ENCODE measurements at places on chromosomes 16 and 17.

- no peak for DNase-seq
Measured at GRCh38 chr16:86573646-86574508, 4.5 kb upstream of the FOXL1 start.

DNA sequence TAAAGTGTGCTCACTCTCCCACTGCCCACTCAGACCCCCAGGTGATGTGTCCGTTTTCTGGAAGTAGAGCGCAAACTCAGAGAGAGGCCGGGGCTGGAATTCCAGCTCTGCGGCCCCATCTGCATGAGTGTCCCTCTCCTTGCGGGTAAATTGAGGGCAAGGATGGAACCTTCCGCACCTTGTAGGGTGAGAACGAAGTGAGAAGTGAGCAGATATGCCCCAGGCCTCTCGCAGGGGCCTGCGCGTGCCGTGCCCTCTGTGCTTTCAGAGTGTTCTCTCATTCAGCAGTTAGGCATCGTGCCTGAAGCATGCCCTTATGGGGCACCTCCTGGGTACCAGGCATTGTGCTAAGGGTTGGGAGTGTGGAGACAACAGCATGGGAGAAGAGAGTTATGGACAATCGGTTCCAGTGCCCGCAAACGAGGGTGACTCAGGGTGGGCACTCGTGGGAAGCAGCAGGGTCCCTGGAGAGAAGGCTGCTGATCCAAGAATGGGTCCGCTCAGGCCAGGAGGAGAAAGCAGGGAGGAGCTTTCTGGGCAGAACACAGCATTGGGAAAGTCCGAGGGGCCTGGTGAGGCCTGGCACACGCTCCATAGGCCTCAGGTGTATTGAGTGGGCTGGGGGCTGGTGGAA is 23.8 kb downstream of the CMIP start:
- no peak for DNase-seq

DNA sequence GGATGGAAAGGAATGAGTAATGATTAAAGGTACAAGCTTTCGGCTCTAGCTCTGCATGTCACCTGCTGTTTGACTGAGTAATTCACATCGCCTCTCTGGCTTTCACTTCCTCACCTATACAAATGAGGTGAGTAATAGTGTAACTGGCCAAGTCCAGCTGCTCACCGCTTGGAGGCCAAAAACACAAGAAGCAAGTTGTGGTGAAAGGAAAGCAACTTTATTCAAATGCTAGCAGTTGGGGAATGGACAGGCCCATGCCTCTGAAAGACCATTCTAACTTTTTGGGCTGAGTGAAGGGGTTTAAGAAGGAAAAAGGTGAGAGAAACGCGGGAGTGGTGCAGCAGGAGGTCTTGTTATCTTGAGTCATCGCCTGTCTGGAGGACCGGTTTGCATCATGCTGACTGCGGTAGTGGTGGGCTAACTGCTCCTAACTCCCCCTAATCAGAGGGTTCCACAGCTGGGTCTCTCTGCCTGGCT is 45.7 kb upstream of the CSNK2A2 start:
- no peak for DNase-seq

DNA sequence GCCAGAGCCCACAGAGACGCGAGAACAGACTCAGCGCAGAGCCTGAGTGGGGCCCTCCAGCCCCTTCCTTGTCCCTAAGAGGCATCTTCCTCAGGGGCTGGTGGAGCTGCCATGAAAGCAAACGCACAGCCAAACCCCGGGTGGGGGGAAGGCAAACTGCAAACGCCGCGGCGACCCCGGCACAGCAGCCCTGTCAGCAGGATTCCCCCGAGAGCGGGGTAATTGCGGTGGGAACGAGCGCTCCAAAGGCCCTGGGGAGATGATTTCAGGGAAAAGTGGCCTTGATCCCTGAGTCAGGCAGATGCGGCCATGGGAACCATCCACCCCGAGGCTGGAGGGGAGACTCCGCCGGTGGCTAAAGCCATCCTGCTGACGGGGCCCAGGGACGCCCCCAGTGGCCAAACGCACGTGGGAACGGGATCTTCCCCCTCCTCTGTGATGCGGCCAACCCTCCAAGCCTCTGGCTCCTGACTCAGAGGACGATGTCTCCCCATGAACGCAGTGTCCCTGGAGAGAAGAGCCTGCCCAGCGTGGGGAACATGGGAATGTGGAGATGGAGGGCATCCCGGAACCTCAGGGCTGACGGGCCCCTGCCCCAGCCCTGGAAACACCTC is 25.1 kb downstream of the SLC7A5 start:
- DNase-seq, result no peak

DNA sequence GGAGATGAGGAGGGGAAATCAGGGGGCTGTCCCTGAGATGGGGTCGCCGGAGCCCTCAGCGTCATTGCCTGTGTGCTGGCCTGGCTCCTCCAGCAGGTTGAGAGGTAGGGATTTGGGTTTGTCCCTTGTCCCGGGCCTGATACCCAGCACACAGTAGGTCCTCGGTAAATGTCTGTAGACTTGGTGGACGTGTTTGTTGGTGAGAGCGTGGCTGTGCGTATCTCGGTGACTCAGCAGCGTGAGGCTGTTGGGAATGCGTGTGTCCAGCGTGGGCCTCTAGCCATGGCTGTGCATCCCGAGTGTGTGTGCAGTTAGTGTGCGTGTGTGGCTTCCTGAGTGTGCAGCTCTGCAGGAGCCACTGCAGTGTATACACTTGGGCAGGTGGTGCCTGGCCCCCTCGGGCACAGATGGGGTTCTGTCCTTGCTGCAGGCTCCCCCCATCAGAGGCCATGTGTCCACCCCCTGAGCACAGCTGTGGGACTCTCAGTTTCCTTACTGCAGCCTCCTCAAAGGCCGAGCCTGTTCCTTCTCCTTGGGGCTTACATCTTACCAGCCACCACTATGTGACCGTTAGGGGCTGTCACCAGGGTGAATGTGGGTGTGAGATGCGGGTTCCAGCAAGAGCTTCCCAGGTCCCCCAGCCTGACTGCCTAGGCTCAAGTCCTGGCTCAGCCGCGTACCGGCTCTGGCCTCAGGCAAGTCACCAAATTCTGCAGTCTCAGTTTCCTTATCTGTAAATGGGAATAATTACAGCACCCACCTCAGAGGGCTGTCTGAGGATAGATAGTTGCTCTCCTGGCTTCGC is 5.7 kb downstream of the NECAB2 start:
- no peak for DNase-seq

DNA sequence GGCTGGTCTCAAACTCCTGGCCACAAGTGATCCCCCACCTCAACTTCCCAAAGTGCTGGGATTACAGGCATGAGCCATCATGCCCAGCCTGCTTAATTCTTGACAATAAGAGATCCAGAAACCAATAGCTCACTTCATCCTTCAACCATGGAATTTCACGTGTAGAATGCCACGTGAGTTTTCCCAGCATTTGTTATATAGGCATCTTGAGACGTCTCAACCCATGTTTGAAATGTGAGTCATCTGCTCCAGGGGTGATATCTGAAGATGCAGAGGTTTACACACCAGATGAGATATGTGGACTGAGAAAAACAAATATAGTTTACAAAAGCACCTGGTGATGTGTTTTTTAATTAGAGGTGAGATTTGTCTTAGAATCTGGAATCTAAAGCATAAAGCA is 7.1 kb downstream of the TEKT3 start:
- DNase-seq, result no peak

DNA sequence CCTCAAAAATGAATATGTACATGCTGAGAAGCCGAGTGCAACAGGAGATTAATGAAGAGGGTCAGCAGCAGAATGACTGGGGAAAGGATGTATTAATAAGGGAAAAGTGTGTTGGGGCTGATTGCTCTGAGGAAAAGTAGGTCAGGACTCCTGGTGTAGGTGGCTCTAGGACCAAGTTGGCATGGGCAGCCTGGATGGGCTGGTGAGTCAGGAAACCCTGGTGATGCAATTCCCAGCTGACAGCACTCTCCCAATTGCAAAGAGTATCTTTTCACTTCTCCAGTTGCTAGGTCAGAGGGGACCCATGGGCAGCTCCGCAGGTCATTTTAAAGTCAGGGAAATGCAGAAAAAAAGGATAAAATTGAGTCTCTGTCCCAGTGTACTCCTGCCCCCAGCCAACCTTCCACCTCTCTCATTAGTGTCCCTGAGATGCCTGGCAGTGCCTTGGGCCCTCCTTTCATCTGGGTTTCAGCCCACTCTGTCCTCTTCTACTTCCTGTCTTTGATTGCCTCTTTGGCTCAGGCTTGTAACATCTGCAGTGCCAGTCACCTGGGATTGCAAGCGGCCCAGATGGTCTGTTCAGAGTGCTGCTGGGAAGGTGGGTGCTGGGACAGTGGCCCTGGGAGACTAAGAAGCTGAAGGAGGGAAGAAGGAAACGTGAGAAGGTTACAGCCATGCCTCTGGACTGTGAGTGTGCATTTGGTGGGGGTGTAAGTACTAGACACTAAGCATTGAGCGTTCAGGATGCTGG is 2177.2 kb downstream of the TP53TG3F start:
- no peak for DNase-seq

- DNase-seq, result peak; percentile 88
Measured at GRCh38 chr17:27294689-27295630, 1.0 kb downstream of the WSB1 start.

DNA sequence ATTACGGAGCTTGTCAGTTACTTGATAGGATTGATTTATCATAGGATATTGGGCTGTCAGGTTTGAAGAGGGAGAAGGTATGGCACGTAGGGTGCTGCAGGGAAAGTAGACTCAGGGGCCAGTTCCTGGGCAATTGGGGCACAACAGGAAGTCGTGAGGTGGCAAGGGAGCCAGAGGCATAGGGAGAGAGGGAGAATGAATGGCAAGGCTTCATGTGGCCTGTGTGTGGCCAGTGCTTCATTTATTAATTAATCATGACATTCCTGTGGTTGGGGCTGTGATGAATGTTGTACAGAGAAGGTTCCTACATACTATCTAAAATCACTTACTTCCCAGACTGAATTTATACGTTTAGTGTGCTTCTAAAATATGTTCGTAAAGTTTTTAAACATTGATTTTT is 19.3 kb downstream of the MFSD11 start:
- no peak for DNase-seq

- DNase-seq, result no peak
Measured at GRCh38 chr17:29109477-29110371, 66.8 kb downstream of the PIPOX start.

GRCh38 chr17:57130708-57131461 is 45.8 kb downstream of the AKAP1 start:
- DNase-seq, result peak; percentile 85

GRCh38 chr16:58366247-58367031 is 25.8 kb upstream of the GINS3 start:
- DNase-seq, result peak; percentile 45

- DNase-seq, result no peak
Measured at GRCh38 chr17:75723171-75723930, 2.1 kb downstream of the ITGB4 start.

- DNase-seq, result no peak
Measured at GRCh38 chr17:28567604-28568003, 3.7 kb downstream of the PIGS start.

GRCh38 chr16:67668495-67669157 is 2.0 kb downstream of the C16orf86 start:
- no peak for DNase-seq

DNA sequence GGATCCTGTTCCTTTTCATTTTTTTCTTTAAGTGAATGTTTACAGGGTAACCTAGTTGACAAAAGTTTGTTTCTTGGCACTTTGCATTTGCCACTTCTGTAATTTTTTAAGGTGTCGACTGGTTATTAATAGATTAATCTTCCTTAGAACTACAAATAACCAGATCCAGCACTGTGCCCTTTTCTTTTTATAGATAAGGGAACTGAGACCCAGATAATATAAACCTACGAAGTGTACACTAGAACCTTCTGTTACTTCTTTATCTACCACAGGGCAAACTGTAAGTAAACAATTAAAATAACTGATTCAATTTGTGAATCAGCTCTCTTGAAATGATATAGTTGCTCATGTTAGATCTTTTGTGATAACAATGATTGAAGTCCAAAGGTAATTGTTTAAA is 55.4 kb downstream of the NLK start:
- DNase-seq, result no peak

GRCh38 chr17:7833795-7834541 is at the start of gene KDM6B:
KDM6B (plus strand) TSS chr17:7834217; CDS start chr17:7845555, 11,338 bp downstream.
- DNase-seq, result peak; percentile 35

DNA sequence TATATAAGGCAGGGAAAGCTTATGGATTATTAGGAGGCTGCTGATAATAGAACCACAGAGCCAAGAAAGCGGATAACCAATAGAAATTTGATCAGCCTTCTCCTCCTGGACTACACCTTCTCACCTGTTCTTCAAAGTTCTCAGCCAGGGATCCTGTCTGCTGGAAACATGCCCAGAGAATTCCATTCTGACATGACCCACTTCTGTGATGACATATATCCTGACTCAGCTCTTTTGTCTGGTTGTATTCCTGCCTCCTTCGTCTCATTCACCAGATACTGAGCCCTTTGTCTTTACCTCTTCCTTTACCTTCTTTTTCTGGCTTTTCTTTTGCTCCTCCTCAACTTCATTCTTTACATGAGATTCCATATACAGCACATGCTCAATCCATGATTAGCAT is 576.1 kb downstream of the CDH11 start:
- DNase-seq, result no peak

DNA sequence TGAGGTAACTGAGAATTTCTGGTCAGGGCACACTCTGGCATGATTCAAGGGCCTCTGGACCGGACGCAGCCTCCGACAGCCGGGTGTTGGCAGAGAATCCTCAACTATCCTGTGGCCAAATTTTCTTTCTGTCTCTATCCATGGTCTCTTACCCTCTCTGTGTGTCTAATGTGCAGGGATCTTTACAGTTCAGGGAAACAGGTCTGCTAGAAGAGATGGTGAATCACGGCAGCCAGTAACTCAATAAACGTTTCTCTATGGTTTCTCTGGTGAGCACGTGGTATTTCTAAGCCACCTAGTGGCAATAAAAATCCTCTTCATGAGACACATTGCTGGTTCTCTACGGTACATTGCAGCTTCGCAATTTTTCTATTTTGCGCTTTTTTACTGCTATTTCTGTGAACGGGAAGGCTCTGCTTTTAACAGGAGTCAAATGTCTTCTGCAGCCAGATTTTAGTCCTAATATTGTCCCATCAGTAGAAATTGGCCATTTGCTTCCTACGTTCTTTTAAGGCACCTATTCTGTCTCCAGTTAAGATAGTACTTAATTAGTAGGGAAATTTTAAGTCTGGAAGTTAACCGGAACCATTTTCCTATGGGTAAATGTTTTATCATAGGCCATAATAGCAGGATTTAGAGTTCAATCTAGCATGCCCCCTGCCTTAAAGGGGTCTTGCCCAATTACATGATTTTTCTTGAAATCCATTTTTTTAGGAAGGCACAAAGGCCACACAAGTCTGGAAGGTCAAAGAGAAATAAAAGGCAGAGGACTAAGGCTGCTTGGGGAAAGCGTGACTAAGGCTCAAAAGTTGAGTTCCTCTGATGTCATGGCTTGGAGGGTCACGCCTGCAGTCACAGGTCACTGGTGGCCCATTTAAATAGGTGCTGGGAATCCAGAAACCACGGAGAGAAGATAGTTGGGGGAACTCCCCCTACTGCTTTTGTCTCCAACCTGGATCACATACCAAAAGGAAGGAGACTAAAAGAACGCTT is 31.5 kb downstream of the QPRT start:
- peak; percentile 59 for DNase-seq

Data from NCI-H524 (cell line).